ENCODE measurements at places on chromosomes 2 and 18.

GRCh38 chr2:568639-569235 is 108.5 kb downstream of the TMEM18 start:
- DNase-seq: no peak

DNA sequence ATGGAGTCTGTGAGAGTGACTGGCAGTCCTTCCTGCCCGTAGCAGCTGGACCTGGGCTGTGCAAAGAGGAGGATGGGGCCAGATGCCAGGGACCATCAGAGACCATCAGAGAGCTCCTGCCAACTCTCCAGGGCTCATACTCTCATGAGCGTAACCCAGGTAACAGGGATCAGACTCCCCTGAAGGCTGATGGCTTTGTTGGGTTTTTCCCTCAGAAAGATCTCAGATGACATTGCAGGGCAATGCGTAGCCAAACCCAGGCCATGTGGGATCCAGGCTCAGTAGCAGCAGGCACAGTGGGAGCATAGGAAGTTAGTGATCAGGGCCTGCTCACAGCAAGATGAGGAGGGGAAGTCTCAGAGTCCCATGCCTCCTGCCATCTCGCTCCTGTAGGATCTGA is 218.0 kb downstream of the LOXHD1 start:
- DNase-seq: no peak

DNA sequence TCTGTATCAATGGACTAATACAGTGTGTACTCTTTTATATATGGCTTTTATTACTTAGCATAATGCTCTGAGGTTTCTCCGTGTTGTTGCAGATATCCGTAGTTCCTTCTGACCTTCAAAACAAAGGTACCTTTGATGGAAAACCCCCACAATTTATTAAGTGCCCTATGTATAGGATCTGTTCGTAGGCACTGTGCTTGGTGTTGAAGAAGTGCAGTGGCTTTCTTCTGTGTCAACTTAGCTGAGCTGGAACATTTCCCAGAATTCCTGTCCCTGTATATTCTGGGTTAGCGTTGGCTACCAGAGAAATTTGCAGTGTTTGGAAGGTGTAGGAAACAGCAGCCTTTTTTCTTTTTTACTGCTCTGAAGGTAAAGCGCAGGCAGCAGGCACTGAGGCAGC is 56.3 kb upstream of the MSH2 start:
- DNase-seq: no peak

GRCh38 chr2:118012778-118013177 is 1.1 kb downstream of the CCDC93 start:
- DNase-seq: no peak

DNA sequence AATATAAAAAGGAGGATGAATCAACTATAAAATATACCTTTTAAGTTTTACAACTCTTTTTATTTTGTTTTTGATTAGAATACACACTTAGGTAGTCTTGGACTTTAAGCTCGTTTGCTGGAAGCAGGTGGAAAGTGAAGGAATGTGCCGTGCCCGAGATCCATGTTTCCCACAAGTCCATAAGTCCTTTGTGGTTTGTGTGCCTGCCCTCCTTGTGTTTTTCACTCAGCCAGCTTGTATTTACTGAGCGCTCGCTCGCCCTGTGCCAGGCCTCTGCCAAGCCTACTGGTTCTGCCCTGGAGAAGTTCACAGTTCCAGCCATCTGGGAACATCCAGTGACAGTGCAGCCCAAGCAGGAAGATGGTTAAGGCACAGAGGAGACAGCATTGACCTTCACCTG is 142.6 kb downstream of the MGAT5 start:
- DNase-seq: no peak
